PC-3 (cell line): ENCODE measurements at places on chromosomes 12 and 14. TPM values are rescaled to one million over a fixed set of nuclear protein-coding genes. Genes with fewer than 3 reads are reported as not detected.
A peak's percentile ranks its signal among the peaks of the same experiment; 100 is the strongest.

- H3K27me3 ChIP-seq: no peaks in the 10 kb centered on the region
- no peak overlapping the region for H3K27ac ChIP-seq
Measured at GRCh38 chr14:25009891-25010290, 40.1 kb downstream of the STXBP6 start.

DNA sequence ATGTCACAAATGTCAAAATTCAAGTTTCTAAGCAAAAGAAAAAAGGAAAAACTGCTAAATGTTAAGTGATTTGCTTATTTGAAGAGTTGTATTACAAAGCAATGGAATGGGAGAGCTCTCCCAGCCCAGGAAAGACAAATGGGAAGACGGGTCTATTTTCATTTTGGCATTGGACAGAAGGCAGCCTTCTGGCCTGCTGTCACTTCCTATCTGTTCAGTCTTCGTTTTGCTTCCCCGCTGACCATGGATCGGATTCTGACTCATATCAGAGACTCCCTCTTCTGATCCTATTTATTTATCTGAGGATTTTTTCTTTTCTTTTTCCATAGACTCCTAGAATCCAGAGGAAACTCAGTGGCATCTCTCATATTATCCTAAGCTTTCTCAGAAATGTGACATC is 634.9 kb downstream of the DIO2 start:
- no peak for DNase-seq
- H3K27ac ChIP-seq: no peak overlapping the region
- no peaks in the 10 kb centered on the region for H3K36me3 ChIP-seq
- H3K4me3 ChIP-seq: no peak overlapping the region

- peaks cover 66% of the 10 kb centered on the region for H3K27me3 ChIP-seq
- no peaks in the 10 kb centered on the region for H3K36me3 ChIP-seq
- H3K4me1 ChIP-seq: no peaks in the 10 kb centered on the region
- H3K27ac ChIP-seq: no peak overlapping the region
Measured at GRCh38 chr14:81565441-81566290, 32.0 kb upstream of the SEL1L start.

DNA sequence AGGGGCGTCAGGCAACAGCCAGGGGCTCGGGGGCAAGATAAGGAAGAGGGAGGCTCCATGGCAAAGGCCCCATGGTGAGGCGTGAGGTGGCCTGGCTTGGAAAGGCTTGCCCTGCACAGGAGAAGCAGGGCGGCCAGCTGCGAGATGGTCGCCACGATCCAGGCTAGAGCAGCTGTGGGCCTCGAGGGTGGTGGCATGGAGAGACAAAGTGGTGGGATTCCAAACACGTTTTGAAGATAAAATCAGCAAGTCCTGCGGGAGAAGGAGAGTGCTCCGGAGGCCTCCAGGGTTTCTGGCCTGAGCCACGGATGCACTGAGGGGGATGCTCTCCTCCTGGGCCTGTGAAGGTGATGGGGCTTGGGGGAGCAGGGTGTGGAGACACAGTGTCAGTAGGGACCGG is 20.5 kb upstream of the DLK1 start:
- no peak overlapping the region for H3K4me3 ChIP-seq
- no peaks in the 10 kb centered on the region for H3K36me3 ChIP-seq
- H3K4me1 ChIP-seq: peaks cover 16% of the 10 kb centered on the region
- no peaks in the 10 kb centered on the region for H3K27me3 ChIP-seq

GRCh38 chr12:124352257-124352656 is 57.4 kb downstream of the RFLNA start:
- H3K27me3 ChIP-seq: no peaks in the 10 kb centered on the region
- no peak for DNase-seq
- H3K36me3 ChIP-seq: peaks cover 97% of the 10 kb centered on the region
- H3K4me1 ChIP-seq: no peaks in the 10 kb centered on the region

DNA sequence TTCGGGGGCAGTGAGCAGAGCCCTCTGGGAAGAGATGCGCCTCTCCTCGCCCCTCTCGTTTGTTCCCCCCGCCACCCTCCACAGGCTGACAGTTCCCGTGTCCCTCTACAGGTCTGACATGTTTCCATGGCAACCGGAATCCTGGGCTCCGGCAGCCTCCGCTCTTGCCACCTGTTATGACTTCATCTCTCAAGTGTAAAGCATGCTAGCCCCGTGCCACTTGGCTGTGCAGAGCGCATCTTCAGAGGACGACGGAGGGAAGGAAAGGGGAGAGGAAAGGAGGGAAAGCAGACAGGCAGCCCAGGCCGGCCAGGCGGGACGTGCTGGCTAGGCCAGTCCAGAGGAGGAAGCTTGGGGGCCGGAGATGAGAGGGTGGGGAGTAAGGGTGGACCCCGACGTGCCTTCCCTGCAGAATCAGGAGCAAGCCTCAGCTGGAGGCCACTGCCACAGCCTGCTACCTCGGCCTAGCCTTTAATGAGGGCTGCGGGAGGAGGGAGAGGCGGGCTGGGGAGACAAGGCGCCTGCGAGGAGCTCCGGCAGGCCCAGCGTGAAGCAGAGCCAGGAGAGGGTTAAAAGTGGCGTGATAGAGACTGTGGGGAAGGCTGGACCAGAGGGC is 214.3 kb downstream of the DPF3 start:
- H3K27me3 ChIP-seq: no peaks in the 10 kb centered on the region
- no peak for DNase-seq
- no peak overlapping the region for H3K4me3 ChIP-seq
- no peak overlapping the region for H3K27ac ChIP-seq
- peaks cover 31% of the 10 kb centered on the region for H3K4me1 ChIP-seq

DNA sequence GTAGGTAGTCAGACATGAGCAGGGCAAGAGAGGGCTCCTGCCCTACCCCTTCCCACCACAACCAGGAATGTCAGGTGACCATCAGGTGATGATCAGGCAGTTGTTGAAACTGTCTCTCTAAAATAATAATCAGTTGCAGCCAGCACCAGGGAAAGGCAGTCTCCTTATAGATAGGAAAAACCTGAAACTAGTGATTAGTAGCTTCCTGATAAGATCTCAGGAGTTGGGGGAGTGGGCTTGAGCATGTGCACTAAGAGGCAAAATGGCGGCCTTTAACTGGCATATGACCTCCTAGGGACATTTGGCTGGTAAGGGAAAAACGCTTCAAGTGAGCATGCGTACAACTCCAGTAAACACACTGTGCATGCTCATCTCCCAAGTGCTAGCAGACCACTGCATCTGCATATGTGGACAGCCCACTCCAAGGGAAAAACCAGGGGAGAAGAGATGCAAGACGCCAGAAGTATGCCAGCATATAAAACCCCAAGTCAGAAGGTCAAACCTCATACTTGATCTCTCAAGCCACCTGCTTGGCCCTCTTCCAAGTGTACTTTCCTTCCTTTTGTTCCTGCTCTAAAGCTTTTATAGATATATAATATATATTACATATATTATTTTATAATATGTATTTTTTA is 37.1 kb downstream of the TGFB3 start:
- no peaks in the 10 kb centered on the region for H3K27me3 ChIP-seq
- no peaks in the 10 kb centered on the region for H3K4me1 ChIP-seq
- no peaks in the 10 kb centered on the region for H3K36me3 ChIP-seq
- H3K27ac ChIP-seq: no peak overlapping the region

DNA sequence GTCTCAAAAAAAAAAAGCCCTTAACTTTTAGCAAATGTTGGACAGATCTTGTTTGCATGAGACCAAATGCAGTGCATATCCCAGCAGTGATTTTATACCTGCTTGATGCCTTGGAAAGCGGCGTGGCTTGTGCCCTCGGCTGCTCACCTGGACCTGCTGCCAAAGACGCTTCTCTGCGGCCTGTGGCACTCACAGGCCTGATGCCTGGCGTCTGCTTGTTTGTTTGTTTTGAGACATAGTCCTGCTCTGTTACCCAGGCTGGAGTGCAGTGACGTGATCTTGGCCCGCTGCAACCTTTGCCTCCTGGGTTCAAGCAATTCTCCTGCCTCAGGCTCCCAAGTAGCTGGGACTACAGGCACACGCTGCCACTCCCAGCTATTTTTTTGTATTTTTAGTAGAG is 5.2 kb downstream of the PGAM5 start:
- no peak overlapping the region for H3K27ac ChIP-seq
- peaks cover 17% of the 10 kb centered on the region for H3K4me1 ChIP-seq
- DNase-seq: no peak

- DNase-seq: no peak
- no peaks in the 10 kb centered on the region for H3K27me3 ChIP-seq
- H3K4me1 ChIP-seq: peaks cover 28% of the 10 kb centered on the region
- H3K27ac ChIP-seq: no peak overlapping the region
Measured at GRCh38 chr14:67245104-67245503, 3.9 kb downstream of the PALS1 start.

VPS37B gene
- total RNA-seq: 74.3 and 80.8 TPM in 2 replicates

GRCh38 chr12:30827101-30828066 is 72.6 kb upstream of the CAPRIN2 start:
- H3K27ac ChIP-seq: no peak overlapping the region
- H3K36me3 ChIP-seq: no peaks in the 10 kb centered on the region
- H3K4me3 ChIP-seq: no peak overlapping the region
- no peaks in the 10 kb centered on the region for H3K27me3 ChIP-seq
- no peak for DNase-seq

C14orf180 gene
- total RNA-seq: not detected in 2 replicates

GRCh38 chr14:47039336-47039735 is 387.8 kb upstream of the RPL10L start:
- peaks cover 3% of the 10 kb centered on the region; the same call in 1 of the 2 replicates for H3K27me3 ChIP-seq
- no peak overlapping the region for H3K27ac ChIP-seq
- H3K36me3 ChIP-seq: no peaks in the 10 kb centered on the region
- no peak for DNase-seq

- H3K36me3 ChIP-seq: no peaks in the 10 kb centered on the region
- no peak overlapping the region for H3K4me3 ChIP-seq
- no peaks in the 10 kb centered on the region for H3K27me3 ChIP-seq
Measured at GRCh38 chr12:5114436-5114835, 70.8 kb downstream of the KCNA5 start.

GRCh38 chr12:38138225-38139221 is 178.1 kb upstream of the ALG10B start:
- H3K36me3 ChIP-seq: no peaks in the 10 kb centered on the region
- peak; percentile 96 for DNase-seq
- H3K4me1 ChIP-seq: peaks cover 11% of the 10 kb centered on the region
- H3K27ac ChIP-seq: 0 out of 2 replicates have a peak overlapping the region, but pooled peaks have one; percentile 18
- H3K4me3 ChIP-seq: peak overlapping the region; percentile 77

CD163L1 gene
- total RNA-seq: 0.35 and 0.66 TPM in 2 replicates

DNA sequence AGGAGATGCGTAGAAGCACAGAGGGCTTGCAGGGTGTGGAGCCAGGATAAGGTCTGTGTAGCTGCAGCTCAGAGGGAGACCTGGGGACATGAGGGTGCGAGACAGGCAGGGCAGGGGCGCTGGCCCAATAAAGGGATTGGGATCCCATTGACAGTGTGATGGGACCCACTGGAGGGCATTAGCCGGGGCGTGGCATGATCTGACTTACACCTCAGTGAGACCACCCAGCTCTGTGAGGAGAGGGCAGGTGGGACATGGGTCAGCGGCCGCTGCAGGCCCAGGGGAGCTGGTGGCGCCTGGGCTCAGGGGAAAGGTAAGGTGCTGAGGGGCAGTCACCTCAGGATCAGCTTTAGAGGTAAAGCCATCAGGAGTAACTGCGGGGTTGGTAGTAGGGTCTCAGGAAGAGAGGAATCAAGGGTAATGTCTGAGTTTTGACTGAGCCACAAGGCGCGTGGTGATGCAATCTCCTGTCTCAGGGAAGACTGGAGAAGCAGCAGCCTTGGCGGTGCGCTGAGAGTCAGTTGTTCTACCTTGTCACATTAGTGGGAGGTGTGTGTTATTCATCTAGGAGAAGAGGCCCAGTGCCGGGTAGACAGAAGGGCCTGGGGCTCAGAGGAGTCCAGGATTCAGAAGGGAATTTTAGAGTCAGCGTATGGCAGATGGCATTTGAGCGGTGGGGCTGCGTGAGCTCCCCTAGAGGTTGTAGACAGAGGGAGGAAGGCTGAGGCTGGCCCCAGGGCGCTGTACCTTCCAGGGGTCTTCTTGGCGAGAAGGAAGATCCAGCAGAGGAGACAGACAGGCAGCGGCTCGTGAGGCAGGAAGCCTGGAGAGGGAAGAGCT is 30.8 kb upstream of the BDKRB2 start:
- H3K27me3 ChIP-seq: peaks cover 42% of the 10 kb centered on the region
- DNase-seq: no peak
- H3K27ac ChIP-seq: no peak overlapping the region
- no peaks in the 10 kb centered on the region for H3K36me3 ChIP-seq
- H3K4me3 ChIP-seq: no peak overlapping the region

DNA sequence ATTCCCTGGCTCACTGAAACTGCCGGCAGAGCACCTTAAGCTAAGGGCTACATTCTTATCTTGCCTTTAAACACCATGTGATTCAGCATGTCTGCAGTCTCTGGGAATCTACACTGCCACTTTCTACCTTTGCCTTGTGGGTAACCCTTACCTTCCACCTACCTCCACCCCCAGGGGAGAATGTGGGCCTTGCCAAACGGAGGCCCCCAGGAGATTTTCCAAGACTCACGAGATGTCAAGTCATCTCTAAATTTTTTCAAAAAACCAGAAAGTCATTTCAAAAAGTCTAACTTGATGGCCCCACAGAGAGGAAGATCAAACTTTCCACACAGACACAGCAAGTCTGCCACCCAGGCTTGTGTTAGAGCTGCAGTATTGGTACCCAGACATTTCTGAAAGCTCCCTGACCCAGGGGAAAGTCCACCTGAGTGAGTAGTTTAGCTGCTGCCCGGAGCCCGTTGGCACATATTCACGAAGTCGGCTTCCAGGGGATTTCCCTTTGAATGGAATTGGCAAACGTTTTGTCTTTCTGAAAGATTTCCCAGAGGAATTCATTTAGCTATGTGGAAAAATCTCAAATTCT is 4.7 kb upstream of the PSMA6 start:
- no peaks in the 10 kb centered on the region for H3K36me3 ChIP-seq
- no peak for DNase-seq
- H3K4me3 ChIP-seq: no peak overlapping the region
- no peak overlapping the region for H3K27ac ChIP-seq
- H3K27me3 ChIP-seq: no peaks in the 10 kb centered on the region

CCDC60 gene
- total RNA-seq: not detected in 2 replicates

DNA sequence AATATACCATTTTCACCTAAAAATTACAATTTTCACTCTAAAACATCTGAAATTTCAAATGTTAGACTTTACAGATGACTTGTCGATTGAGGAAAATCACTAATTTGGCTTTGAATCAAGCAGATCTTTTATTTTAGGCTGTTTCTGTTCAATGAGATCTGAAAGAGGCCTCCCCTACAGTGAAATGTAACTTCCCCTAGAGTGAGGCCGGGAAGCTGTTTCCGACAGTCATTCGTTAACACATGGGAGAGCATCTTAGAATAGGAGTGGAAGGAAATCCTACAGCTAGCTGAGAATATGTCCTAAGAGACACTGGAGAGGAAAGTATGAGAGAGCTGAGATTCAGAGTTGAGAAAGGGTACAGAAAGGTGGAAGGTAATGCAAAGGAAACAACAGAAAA is 5.7 kb upstream of the C14orf93 start:
- no peaks in the 10 kb centered on the region for H3K27me3 ChIP-seq
- H3K36me3 ChIP-seq: no peaks in the 10 kb centered on the region
- no peak overlapping the region for H3K27ac ChIP-seq
- no peaks in the 10 kb centered on the region for H3K4me1 ChIP-seq
